ENCODE measurements at places on chromosomes 5 and 9.

DNA sequence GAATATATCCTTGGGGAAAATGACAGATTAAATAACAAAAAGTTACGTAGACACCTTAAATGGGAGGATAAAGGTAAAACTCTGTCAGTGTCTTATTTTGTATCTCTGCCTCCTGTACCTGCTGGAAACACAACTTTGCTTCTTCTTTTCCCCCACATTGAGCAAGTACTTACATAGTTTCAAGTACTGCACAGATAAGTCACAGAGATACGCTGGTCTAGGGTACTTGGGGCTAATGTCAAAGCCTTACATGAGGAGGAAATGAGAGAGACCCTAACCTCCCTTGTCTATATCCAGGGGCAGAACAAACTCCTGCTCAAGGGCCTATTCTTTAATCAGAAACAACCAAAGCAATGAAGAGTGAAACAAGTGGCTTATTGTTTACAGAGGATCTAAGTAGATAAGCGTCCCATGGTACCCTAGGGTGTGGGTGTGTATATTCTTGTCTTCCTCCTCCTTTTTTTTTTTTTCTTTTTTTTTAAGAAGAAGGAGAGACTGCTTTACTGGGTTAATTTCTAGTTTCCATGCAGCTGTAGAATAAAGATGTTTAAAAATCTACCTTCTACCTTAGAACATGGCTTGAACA is 43.1 kb downstream of the ELL2 start:
- no peak overlapping the region for H3K27ac ChIP-seq
- H3K36me3 ChIP-seq: no peaks in the 10 kb centered on the region
- no peak overlapping the region for H3K4me3 ChIP-seq
- no peak for DNase-seq
- no peaks in the 10 kb centered on the region for H3K27me3 ChIP-seq

- no peak overlapping the region for H3K27ac ChIP-seq
- no peaks in the 10 kb centered on the region for H3K4me1 ChIP-seq
- no peak overlapping the region for H3K4me3 ChIP-seq
- no peaks in the 10 kb centered on the region for H3K27me3 ChIP-seq
- no peaks in the 10 kb centered on the region for H3K36me3 ChIP-seq
- peak; percentile 24 for DNase-seq
Observed at GRCh38 chr5:100550531-100551051, 15.4 kb downstream of the FAM174A start.

DNA sequence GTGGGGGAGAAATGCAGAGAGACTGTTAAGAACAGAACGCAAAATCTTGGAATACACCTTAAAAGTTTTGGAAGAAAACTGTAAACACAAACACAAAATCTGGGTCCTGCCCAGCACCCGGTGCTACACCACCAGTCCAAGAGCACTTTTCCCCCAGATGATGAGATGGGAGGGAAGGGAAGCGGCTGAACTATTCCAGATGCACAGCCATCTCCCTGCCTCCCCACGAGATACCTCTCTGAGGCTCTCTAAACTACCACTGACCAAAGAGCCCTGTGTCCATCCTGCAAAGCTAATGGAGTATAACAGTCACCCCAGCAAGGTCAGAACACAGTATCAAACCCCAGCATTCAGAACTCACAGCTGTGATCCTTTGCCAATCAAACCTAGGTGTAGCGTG is 8.0 kb downstream of the SPARC start:
- H3K36me3 ChIP-seq: peaks cover 6% of the 10 kb centered on the region
- H3K4me1 ChIP-seq: peaks cover 42% of the 10 kb centered on the region
- no peaks in the 10 kb centered on the region for H3K27me3 ChIP-seq
- H3K27ac ChIP-seq: no peak overlapping the region
- H3K4me3 ChIP-seq: no peak overlapping the region
- DNase-seq: no peak

GRCh38 chr9:114853071-114853855 is 47.4 kb upstream of the TNFSF15 start:
- no peaks in the 10 kb centered on the region for H3K36me3 ChIP-seq
- no peaks in the 10 kb centered on the region for H3K27me3 ChIP-seq
- DNase-seq: no peak
- H3K27ac ChIP-seq: no peak overlapping the region
- peaks cover 10% of the 10 kb centered on the region for H3K4me1 ChIP-seq

DNA sequence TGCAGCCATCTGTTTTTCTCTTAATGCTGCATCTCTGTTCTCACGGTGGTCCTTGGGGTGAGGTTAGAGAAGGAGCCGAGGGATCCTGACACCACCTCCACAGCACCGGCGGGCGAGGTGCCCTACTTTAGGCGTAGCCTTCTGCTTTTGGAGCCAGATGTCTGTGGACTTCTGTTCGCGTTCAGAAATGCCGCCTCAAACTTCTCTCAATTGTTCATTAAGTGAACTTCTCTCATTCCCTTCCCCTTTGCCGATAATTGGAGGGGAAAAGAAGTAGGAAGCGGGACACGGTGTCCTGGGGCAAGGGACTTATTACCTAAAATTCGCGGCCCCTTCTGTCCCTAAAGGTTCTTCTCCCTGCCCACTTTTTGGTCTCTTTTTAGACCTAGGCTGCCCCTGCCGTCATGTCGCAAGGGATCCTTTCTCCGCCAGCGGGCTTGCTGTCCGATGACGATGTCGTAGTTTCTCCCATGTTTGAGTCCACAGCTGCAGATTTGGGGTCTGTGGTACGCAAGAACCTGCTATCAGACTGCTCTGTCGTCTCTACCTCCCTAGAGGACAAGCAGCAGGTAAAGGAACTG is 455 bp downstream of the KIF20A start:
- H3K4me1 ChIP-seq: peaks cover 13% of the 10 kb centered on the region
- H3K27me3 ChIP-seq: no peaks in the 10 kb centered on the region
- DNase-seq: peak; percentile 9
- no peak overlapping the region for H3K27ac ChIP-seq

DNA sequence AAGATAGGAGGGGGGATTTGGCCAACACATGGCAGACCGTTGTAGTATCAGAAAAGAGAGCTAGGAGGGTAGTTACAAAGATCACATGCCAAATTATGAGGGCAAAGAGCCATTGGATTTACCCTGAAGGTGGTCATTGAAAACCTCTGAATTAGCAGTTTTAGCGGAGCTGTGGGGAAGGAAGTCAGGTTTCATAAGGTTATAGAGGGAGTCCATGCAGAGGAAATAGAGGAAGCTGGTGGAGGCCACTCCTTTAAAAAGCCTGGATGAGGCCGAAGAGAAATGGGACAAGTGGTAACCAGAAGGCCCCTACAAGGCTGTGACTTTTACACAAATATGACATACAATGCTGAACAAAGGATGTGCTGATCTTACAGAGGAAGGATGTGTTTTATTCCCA is 13.2 kb downstream of the DOCK8 start:
- no peaks in the 10 kb centered on the region for H3K27me3 ChIP-seq
- no peak overlapping the region for H3K4me3 ChIP-seq
- no peak overlapping the region for H3K27ac ChIP-seq
- peak; percentile 60 for DNase-seq
- peaks cover 20% of the 10 kb centered on the region for H3K4me1 ChIP-seq

DNA sequence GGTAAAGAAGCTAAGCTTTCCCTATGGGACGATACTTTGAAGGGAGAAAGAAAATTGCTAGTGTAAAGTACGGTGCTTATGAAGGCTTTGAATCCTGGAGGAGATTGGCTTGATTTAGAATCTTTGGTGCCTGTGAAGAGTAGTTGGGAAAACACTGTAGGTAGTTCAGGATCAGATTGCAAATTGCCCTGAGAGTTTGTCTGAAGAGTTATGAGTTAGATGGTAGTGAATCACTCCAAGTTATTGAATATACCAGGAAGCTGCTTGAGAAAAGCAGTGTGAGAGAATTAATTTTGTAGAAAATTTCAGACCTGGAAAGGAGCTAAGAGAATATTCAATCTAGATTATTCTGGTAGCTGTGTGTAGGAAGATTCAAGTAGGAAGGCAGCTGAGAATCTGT is 11.5 kb downstream of the MAN2A1 start:
- no peaks in the 10 kb centered on the region for H3K27me3 ChIP-seq
- H3K27ac ChIP-seq: no peak overlapping the region
- no peak for DNase-seq
- H3K4me3 ChIP-seq: no peak overlapping the region
- H3K4me1 ChIP-seq: peaks cover 4% of the 10 kb centered on the region
- peaks cover 3% of the 10 kb centered on the region for H3K36me3 ChIP-seq

DNA sequence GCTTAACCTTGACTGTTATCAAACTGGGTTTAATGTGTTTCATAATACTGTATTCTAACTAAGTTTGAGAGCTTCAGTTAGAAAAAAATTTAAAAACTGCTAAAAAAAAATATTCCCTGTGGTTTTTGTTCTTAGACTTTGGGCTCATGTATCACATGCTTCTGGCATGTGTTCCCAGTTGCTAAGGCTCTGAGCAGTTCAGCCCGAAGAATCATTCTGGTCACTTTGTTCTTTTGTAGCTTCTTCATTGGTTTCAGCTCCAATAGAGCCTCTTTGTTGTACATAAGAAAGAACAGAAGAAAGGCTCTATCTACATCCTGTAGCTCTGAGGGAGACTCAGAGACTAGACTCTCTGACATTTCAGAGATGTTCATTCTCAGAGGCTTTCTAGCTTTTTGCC is 25.6 kb downstream of the KCNN2 start:
- H3K27me3 ChIP-seq: no peaks in the 10 kb centered on the region
- H3K4me1 ChIP-seq: no peaks in the 10 kb centered on the region
- no peak overlapping the region for H3K4me3 ChIP-seq
